Vagina (tissue), 2 donors: ENCODE measurements at places on chromosomes 3 and 15. TPM values are rescaled to one million over a fixed set of nuclear protein-coding genes. Genes with fewer than 3 reads are reported as not detected.

ITIH1 gene
- 0.98 TPM for total RNA-seq

SCN11A gene
- total RNA-seq, result not detected

CFAP100 gene
- total RNA-seq, result not detected

GABRA5 gene
- not detected for total RNA-seq

PLSCR2 gene
- not detected for total RNA-seq

MGA gene
- 44.2 TPM for total RNA-seq

VGLL3 gene
- total RNA-seq, result 17.7 TPM

SLITRK3 gene
- 2.9 TPM for total RNA-seq

KCNAB1 gene
- total RNA-seq, result 3.9 TPM

NCK1 gene
- total RNA-seq, result 45.7 TPM

REC114 gene
- not detected for total RNA-seq

MYL3 gene
- total RNA-seq, result not detected

IL12A gene
- 6.6 TPM for total RNA-seq
